ENCODE measurements at places on chromosomes 4 and X.

DNA sequence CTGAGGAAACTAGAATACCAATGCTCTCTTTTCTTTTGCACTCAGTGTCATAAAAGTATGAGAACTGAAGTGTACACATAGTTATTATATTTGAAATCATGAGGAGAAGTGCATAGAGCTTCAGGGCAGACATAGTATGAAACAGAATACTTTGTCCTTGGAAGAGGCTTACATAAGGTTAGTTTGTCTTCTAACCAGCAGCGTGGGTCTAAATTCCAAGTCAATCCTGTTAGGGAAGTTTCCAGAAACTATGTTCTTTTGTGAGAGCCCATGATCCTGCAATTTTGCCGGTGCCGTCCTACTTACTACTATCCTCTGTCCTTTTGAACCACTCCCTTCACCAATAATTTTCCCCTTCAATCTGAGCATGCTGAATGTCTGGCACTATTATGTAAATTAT is 156.2 kb downstream of the PABPC4L start:
- DNase-seq = no peak

GRCh38 chr4:53490965-53491622 is 100.2 kb downstream of the LNX1 start:
- no peak for DNase-seq

- no peak for DNase-seq
Measured at GRCh38 chr4:9923195-9923812, 98.0 kb downstream of the SLC2A9 start.

DNA sequence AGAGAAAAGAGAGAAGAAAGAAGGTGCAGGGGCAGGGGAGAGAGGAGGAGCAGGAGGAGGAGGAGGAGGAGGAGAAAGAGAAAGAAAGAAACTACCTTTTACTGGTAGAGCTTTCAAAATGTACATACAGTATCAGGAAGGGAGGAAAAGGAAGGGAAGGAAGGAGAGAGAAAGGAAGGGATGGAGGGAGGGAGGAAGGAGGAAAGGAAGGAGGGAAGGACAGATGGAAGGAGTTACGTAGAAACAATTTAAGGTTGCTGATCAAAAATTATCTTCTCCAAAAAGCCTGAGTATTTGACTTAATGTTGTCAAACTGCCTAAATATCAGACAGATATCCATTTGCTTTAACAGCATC is 13.4 kb downstream of the TBC1D9 start:
- no peak for DNase-seq

- no peak for DNase-seq
Measured at GRCh38 chr4:173128199-173128890, 40.3 kb upstream of the GALNT7 start.

GRCh38 chr4:170325599-170325998 is 235.8 kb upstream of the AADAT start:
- no peak for DNase-seq

DNA sequence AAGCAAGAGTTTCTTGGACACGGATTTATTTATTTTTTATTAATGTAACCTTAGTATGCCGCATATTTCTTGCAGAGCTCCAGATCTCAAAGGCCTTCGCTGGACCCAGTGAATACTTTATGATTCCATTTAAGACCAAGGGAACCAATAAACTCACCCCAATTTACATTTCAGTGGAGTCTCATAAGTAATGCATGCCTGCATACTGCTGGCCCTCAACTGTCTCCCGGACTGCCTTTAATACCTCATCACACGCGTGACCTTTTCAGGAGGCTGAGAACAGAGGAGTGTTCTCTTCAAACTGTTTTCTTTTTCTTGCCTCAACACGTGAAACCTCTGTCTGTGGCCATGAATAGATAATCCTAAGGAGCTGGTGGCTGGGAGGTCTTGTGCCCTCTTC is 240.9 kb downstream of the STIM2 start:
- no peak for DNase-seq

DNA sequence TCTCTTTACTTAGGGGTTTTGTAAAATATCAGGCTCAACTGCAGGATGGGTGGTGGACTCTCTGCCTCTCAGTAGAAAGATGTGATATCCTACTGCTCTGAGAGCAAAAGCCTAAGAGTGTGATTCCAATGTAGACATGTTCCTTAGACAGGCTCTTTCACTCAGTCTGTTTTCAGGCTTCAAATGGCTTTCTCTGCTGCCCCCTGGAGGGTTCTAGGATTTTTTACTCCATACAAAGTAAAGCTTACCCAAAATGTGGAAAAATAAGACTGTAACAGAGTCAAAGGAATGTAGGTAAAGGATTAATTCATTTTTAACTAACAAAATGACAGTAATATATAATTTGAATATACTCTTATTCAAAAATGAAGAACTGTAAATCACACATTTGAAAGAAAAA is 32.1 kb downstream of the ZGRF1 start:
- no peak for DNase-seq

- DNase-seq = no peak
Measured at GRCh38 chrX:134426281-134426680, 33.7 kb upstream of the HPRT1 start.

DNA sequence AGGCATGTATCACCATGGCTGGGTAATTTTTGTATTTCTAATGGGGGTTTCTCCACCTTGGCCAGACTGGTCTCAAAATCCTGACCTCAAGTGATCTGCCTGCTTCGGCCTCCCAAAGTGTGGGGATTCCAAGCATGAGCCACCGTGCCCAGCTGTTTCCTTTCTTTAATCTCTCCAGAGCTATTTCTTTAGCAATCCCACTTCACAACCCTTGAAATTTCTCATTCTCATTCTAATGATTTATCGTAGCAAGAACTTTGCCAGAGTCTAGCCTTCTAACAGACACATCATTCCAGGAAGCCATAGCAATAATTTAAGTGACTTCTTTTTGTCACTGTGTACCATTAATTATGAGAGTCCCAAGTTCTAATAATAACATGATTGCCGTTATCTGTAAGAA is 68.6 kb downstream of the RXFP1 start:
- no peak for DNase-seq

GRCh38 chrX:7351926-7352325 is 204.0 kb upstream of the PUDP start:
- no peak for DNase-seq

DNA sequence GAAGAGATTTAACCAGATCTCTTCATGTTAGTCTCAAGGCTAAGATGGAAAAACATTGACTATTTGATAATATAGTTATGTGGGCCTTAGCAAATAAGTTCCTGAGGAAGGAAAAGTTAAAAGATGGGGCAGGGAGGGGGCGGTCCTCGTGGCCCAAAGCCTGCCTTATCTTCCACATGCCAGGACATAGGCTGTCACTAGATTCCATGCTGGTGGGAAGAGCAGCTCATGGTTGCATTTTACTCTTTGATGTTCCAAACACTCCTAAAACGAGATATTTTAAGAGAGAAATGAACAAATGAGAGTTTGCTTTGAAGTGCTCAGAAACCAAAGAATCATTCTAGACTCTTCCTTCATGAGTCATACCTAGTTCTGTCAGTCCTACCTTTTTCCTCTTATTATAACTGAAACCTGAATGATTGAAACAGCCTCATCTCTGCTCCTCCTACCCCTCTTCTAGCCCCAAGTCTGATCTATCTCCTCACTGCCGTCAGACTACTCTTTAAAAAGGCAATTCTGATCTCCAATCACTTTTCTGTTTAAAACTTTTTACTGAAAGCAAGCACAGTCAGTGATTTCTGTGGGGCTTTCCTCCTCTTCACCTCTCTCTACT is 25.1 kb downstream of the RAB9B start:
- no peak for DNase-seq

DNA sequence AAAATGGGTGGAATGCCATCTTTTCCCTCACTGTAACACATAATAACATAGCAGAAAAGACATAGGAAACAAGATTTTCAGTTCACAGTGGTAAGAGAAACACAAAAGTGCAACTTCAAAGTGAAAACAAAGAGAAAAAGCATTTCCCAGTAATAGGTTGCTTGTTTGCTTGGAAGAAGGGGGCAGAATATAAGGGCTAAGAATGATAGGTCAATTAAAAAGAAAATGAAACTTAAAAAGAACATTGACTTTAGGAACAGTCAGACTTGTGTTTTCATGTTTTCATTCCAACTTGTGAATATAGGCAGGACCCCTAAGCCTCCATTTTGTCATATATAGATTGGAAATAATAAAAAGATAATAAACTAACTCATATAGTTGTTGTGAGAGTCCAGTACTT is 168.2 kb upstream of the PPP3CA start:
- DNase-seq = no peak

DNA sequence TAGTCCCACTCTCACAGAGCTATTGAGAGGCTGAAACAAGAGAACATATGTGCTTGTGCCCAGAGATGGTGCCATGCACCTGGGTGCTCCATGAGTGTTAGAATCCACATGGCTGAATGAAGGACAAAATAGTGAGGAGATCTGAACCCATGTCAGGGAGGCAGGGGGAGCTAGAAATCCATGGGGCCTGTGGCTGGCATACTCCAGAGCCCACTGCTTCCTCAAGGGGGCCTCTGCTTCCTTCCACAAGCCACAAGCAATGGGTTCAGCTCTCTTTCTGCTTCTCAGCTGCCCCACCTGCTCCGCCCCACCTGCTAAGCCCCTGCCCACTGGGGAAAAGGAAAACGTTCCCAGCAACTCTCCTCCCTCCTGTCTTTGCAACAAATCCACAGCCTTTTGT is 46.1 kb downstream of the PJA1 start:
- DNase-seq = no peak

- peak; percentile 37 for DNase-seq
Measured at GRCh38 chr4:92304606-92305005, 840 bp downstream of the GRID2 start.

- DNase-seq = no peak
Measured at GRCh38 chr4:125663896-125664767, 349.4 kb downstream of the FAT4 start.

DNA sequence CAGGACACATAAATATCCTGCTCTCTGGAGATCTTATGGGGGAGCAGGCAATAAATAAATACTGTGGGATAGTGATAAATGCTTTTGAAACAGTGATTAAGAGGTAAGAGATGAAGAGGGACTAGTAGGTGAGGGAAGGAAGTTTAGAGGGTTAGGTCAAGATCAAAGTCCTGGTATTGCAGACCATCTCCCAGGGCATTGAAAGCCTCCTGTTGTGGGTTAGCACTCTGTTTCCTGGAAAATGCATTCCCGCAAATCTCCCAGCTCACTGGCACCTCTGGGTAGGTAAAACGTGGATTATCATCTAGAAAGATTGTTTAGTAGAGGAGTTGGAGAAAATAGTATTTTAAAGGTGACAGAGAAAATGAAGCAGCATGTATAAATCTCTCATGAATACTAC is 2.2 kb downstream of the SNX25 start:
- no peak for DNase-seq

DNA sequence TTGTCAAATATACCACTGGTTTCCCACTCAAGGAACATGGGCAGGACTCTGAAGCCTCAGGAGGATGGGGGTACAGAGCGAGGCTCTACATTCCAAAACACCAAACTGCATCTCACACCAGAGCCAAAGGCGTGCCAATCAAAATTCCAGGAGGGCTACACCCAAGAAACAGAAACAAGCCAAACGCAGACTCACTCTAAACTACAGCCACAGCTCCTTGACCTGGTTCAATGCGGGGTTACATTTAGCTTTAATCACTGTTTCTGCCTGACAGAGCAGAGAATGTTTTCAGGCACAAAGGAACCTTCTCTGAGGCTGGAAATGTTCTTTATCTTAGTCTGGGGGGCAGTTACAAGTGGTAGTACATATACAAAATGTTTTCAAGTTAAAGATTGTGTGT is 2121.5 kb upstream of the AGA start:
- DNase-seq = no peak

- no peak for DNase-seq
Measured at GRCh38 chr4:162364651-162365050, 200.9 kb upstream of the FSTL5 start.

GRCh38 chrX:40021647-40022046 is 76.1 kb downstream of the BCOR start:
- no peak for DNase-seq

DNA sequence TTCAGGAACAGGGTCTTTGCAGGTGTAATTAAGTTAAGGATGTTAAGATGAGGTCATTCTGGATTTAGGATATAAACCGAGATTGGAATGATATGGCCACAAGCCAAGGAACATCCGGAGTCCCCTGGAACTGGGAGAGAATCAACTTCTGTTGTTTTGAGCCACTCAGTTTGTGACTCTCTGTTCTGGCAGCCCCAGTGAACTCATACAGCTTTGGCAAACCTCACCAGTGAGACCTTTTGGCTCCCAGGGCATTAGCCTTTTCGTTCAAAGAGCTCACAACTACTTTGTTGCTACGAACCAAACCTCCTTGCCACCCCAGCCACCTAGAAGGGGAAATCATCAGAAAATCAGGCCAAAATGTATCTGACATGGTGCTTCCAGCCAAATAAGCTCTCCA is 80.4 kb downstream of the MTMR1 start:
- no peak for DNase-seq

DNA sequence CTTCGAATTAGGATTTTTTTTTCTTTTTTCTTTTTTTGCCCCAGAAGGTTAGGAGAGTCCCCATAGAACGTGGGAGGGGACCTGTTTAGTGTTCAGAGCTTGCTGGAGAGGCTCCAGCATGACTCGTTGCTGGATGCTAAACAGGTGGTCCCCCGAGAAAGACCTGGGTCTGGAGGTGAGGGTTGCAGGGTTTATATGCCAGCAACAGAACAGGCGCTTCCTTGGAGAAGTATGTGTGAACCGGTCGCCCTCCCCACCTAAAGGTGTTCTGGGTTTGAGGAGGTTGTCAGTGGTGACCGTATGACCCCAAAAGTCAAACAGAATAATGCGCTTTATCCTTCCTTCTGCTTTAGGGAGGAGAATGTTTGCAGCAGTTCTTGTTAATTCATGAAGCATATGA is 52.1 kb upstream of the SHOX start:
- DNase-seq = no peak

DNA sequence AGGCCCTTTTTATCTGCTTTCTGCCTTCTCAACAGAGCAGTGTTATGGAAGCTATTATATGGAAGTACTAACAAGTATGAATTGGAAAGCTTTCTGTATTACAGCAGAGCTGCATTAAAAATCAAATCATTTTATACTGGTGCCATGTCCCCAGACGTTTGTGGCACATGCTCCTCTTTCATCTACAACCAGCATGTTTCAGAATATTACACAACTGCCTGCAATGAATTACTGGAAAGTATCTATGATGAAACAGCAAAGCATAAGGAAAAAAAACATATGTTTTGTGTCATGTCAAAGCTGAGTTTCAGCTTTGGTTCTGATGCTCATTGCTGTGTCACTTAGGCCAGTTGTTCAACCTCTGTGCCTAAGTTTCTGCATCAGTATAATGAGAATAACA is 576.8 kb downstream of the GBA3 start:
- no peak for DNase-seq

- no peak for DNase-seq
Measured at GRCh38 chr4:146178126-146178525, 2.6 kb downstream of the LSM6 start.

DNA sequence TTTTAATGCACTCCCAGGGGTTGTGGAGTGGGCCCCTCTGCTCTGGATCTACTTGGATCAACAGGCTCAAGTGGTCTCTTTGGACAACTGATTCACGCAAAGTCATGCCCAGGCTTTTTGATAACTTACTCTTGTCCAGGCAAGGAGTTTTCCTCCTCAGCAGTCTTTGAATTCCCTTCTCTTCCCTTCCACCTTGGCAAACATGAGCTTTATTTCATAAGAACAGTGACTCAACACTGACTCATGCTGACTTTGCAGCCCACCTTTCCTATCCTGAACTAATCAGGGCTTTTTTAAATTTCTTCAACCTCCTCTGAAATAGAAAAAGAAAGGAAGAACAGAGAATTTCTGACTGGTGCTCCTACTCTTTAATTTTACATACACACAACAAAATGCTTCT is 132.1 kb upstream of the LDB2 start:
- no peak for DNase-seq

GRCh38 chrX:149845385-149845784 is 35.6 kb upstream of the MAGEA8 start:
- DNase-seq = no peak

GRCh38 chr4:188016754-188017153 is 21.2 kb downstream of the ZFP42 start:
- no peak for DNase-seq
